T47D (cell line): ENCODE measurements at places on chromosomes 7 and 10.

DNA sequence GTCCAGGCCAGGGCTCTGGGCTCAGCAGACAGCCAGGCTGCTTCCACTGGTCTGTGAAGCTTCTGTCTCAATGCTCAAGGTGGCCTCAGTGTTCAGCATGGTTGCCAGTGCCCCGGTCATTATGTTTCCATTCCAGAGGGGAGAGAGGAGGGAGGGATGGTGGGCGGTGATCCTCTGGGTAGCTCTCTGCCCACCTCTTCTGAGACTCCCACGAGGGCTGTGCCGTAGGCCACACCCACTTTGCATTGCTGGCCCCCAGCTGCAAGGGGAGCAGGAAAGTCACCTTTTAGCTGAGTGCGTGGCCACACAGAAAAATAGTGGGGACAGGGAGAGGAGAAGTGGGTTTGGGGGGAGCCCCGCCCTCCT, 42.5 kb downstream of the FOXK1 start:
- DNase-seq, result peak; percentile 49

- DNase-seq, result no peak
Observed at GRCh38 chr7:30618080-30618676, 23.5 kb downstream of the GARS1 start.

GRCh38 chr10:61319386-61320256, 133.6 kb downstream of the TMEM26 start:
- DNase-seq, result no peak

DNA sequence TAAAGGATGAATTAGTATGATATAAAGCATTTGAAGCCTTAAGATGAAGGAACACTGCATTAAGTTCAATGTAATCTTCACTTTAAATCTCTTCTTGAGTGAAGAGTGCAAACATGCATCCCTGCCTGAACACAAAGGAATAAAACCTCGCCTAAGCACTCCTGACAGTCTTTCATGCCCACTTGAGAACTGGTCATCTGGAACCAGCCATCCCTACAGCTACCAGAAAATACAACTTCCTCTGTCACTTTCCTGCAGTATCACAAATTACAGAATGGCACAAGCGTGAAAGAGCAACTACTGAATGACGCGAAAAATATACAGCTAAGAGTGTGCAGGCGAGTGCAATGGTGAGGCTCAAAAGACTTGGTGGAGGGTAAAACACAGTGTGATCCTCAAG, 1079.9 kb downstream of the CNTNAP2 start:
- DNase-seq, result no peak

GRCh38 chr7:81280531-81280930, 361.7 kb upstream of the SEMA3C start:
- DNase-seq, result no peak
